ENCODE measurements at places on chromosomes 3 and 15.

- DNase-seq: no peak
Observed at GRCh38 chr3:78668302-78668701, 1099.5 kb downstream of the ROBO1 start.

- DNase-seq: peak; percentile 55
Observed at GRCh38 chr3:113626503-113627371, 69.7 kb downstream of the USF3 start.

GRCh38 chr15:57741089-57741488 is 34.6 kb downstream of the POLR2M start:
- no peak for DNase-seq

GRCh38 chr3:59749291-59749690 is 699.5 kb upstream of the CFAP20DC start:
- DNase-seq: no peak

DNA sequence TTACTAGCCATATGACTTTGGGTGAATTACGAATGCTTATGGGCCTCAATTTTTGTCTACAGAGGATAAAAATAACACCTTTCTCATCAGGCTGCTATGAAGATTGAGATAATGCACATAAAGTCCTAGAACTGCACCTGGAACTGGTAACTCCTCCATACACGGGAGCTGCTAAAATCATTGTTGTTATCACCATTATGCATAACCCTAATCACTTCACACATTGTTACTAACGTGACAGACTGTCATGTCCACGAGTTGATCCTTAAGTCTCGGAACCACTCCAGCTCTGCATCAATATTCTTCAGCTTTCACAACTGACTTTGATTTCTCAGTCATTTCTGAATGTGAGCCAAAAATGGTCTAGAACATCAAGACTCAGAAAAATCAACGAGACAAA is 64.1 kb downstream of the RFTN1 start:
- DNase-seq: no peak

GRCh38 chr3:46959161-46959511 is 17.4 kb downstream of the CCDC12 start:
- DNase-seq: no peak

GRCh38 chr15:97085731-97086130 is 755.2 kb downstream of the NR2F2 start:
- no peak for DNase-seq

DNA sequence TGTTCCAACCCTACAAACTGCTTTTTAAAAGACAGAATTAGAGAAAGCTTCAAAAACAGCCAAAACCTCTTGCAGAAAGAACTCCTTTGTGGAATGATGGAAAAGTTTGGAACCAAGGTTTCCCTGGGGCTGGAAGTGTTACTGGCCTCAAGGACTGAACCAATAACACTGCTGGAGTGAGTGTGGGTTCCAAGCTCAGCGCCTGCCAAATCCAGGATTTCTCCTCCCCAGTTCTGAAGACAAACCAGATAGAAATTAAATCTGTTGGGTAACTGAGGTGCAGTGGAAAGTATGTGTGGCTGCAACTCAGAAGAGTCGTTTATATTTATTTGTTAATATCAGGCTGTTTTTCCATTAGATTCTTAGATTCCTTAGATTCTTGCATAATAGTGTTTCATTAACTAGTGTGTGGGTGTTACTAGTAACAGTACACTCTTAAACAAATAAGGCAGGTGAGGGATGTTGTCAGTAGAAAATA is 66.5 kb upstream of the FNDC3B start:
- no peak for DNase-seq

- DNase-seq: no peak
Observed at GRCh38 chr3:168088106-168088720, 7.5 kb downstream of the GOLIM4 start.

GRCh38 chr3:192077795-192078497 is 617.0 kb downstream of the PYDC2 start:
- DNase-seq: no peak

DNA sequence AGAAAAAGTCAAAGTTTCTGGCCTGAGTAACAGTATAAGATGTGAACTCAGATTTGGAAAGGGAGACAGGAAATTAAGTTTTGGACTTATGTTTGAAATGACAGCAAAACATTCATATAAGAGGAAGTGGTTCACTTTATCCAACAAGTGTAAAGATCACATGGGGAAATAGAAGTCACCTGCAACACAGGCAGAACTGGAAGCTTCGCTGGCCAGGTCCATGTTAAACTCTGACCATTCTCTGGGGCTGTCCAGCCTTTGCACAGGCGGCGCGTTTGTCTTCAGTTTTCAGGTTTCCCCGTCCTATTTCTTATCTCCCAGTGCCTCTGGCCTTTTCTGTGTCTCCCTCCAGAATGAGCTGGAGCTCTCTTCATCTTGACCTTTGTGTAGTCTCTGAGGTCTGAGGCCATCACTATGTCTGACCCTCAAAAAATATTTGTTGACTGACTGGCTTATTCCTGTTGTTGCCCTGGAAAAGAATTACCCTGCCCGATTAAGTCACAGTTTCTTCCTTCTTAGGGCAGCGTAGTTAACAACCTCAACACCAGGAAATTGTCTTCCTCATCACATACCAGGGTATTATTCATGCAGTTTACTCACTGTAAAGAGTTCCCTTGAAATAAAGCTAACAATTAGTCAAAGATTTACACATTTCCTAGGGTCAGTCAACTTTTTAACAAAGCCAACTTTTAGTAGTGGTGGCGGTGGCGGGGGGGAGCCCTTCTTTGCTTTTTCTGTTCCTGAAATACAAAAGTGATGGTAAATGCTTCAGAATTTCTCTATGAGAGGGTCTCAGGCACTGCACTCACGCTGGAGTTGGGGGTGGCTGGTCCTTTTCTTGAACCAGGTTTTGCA is 959 bp upstream of the RASA2 start:
- peak; percentile 84 for DNase-seq

Data from mammary epithelial cell (primary cell).